Activated CD4-positive, CD25-positive, alpha-beta regulatory T cell (primary cell): ENCODE measurements at places on chromosomes 6 and 20.

DNA sequence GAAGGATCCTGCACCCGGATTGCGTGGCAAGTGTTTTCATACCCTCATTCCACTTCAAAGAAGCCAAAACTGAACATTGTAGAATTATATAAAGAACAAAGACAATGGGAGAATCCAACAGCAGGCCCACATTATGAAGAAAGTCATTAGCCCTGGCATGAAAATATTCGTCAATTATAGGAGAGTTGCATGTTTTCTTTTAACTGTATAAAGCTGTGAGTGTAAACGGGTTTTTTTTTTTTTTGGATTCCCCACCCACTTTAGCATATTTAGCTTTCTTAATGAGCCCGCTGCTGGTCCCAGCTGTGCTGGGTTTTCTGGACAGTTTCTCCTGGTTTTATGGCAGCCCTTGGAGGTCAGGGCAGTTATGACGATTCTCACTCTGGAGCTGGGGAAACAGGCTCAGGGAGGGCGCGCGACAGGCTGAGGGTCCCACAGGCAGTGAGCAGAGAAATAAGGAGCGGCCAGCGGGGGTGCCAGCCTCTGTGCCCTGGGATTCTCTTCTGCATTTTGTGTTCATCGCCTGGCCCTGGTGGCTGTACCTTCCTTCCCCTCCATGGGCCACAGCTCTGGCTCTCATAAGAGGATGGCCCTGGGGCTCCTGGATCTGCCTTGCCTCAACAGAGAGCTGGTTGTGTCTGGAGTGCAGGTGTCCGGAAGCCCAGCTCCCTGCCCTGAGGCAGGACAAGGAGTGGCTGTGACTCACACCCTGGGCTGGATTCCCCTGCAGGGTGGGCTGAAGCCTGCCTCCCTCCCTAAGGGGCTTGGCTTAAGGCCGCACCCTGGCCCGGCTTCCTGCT, 24.1 kb upstream of the SULF2 start:
- no peak for DNase-seq

GRCh38 chr6:132465530-132466485, 47.1 kb downstream of the STX7 start:
- DNase-seq = no peak

DNA sequence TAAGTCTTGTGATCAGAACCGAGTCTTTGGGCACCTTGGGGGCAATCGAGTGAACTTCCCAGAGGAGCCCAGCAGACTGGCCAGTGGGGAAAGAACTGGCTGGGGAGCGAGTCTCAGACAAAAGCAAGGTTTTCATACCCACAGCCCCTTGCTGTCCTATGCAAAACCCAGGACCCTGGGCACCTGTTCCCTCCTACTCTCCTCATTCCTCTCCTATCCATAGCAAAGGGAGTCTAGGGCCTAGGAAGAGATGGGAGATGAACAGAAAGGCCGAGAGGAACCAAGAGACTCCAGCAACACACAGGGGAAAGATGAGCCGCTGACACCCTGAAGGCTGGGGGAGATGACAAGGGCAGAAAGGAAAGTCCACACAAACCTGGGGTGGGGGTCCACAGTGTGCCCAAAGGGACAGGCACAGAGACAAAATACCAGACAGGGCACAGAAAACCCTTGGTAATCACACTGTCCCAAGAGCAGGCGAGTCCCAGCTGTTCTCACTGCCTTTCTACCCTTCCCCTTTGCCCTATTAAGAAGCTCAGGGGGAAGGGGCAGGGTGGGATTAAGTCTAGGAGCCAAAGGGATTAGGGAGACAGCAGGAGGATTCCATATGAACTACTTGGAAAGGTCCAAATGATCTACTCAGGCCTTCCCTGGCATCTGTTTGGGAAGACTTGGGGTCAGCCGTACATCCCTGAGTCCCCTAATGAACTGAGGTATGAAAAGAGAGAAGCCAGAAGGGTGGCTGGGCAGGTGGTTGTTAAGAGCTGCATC, 6.5 kb downstream of the PPP1R18 start:
- DNase-seq = no peak

- no peak for DNase-seq
These were observed 10.7 kb downstream of the MACROD2 start for GRCh38 chr20:14005996-14006395.

DNA sequence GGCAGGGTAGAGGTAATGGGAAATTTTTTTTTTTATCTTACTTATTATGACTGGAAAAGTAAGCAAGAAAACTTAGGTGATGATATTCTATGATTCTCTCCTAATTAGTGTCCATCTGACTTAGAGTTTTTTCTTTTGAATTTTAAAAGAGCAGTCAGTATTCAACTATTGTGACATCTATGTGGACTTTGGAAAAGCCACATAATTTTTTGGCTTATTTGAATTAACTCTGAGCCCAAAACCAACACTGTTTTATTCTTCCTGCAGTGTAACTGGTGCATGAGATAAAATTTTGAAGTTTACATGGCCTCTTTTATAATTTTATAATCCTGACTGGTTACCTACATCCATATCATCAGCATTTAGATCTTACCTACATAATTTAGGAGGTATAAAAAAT, 619.7 kb downstream of the EPM2A start:
- DNase-seq = no peak

- no peak for DNase-seq
These were observed 281.2 kb upstream of the SGK1 start for GRCh38 chr6:134599079-134599478.

GRCh38 chr6:45427726-45428125, 50.0 kb upstream of the SUPT3H start:
- DNase-seq = no peak
